ENCODE measurements at places on chromosomes 4 and X. TPM values are rescaled to one million over a fixed set of nuclear protein-coding genes. Genes with fewer than 3 reads are reported as not detected.

TLR10 gene
- total RNA-seq = 0.39 TPM

CPLX1 gene
- total RNA-seq = 1.7 TPM

KIAA1210 gene
- not detected for total RNA-seq

CXCL8 gene
- 0.72 TPM for total RNA-seq

SLC6A14 gene
- total RNA-seq = not detected

FAM9C gene
- not detected for total RNA-seq

SMIM14 gene
- total RNA-seq = 10.4 TPM

TCEAL6 gene
- not detected for total RNA-seq

ALB gene
- total RNA-seq = not detected

COX7B gene
- total RNA-seq = 1,568 TPM

BEND4 gene
- total RNA-seq = not detected

SPINK2 gene
- not detected for total RNA-seq

SCRG1 gene
- 0.32 TPM for total RNA-seq

TRIM75 gene
- not detected for total RNA-seq

RAB9B gene
- total RNA-seq = 39.3 TPM

DOK7 gene
- total RNA-seq = 37.3 TPM

CLGN gene
- total RNA-seq = 57.3 TPM

PASD1 gene
- not detected for total RNA-seq

GPR34 gene
- 5.0 TPM for total RNA-seq

GPC4 gene
- total RNA-seq = 5.8 TPM

CXCL10 gene
- total RNA-seq = not detected

GEMIN8 gene
- 13.6 TPM for total RNA-seq

DSPP gene
- not detected for total RNA-seq

APELA gene
- not detected for total RNA-seq

HS6ST2 gene
- 1.2 TPM for total RNA-seq

SORCS2 gene
- total RNA-seq = 2.8 TPM

SLC9A6 gene
- total RNA-seq = 13.6 TPM

PLRG1 gene
- 43.1 TPM for total RNA-seq

ANXA3 gene
- total RNA-seq = 33.5 TPM

MAGEC2 gene
- not detected for total RNA-seq

USP27X gene
- total RNA-seq = 2.9 TPM

CSAG1 gene
- total RNA-seq = not detected

ZNF630 gene
- 1.3 TPM for total RNA-seq

SLITRK4 gene
- total RNA-seq = 0.52 TPM

Measured in heart right ventricle (tissue), 16 donors.